Urinary bladder (tissue), 4 donors: ENCODE measurements at places on chromosomes 5 and 9. TPM values are rescaled to one million over a fixed set of nuclear protein-coding genes. Genes with fewer than 3 reads are reported as not detected.

DNA sequence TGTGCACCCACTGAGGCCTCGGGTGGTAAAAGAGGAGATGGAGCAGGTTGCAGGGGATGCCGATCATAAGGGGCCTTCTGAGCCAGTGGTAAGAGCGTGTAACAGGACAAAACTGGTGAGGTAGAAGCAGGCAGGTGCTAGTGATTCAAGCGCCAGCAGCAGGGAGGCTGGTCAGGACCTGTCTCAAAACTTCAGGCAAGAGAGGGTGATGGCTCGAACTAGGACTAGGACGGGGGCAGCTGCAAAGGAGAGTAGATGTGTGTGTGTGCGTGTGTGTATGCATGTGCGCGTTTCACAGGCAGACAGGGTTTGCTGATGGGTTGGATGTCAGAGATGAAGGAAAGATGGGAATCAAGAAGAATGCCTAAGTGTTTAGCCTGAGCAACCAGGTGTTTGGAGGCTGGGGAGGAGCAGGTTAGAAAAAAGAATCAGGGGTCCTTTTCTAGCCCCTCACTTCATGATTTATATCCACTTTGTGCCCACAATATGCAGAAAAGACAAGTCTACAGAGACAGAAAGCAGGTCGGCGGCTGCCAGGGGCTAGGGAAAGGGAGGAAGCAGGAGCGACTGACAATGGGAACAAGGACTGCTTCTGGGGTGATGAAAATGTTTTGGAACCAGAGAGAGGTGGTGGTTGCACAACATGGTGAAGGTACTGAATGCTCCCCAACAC, 15.2 kb downstream of the HRH2 start:
- DNase-seq = no peak

- no peak for DNase-seq
Measured at GRCh38 chr9:89020754-89021153, 29.5 kb downstream of the S1PR3 start.

GRCh38 chr9:135591506-135592330, 30.2 kb downstream of the PAEP start:
- DNase-seq = no peak

- DNase-seq = no peak
Measured at GRCh38 chr5:180289966-180290365, 1.9 kb downstream of the MAPK9 start.

GRCh38 chr5:140182803-140183367, 7.9 kb downstream of the CYSTM1 start:
- no peak for DNase-seq

GRCh38 chr9:127886401-127886972, 9.0 kb upstream of the AK1 start:
- no peak for DNase-seq

DNA sequence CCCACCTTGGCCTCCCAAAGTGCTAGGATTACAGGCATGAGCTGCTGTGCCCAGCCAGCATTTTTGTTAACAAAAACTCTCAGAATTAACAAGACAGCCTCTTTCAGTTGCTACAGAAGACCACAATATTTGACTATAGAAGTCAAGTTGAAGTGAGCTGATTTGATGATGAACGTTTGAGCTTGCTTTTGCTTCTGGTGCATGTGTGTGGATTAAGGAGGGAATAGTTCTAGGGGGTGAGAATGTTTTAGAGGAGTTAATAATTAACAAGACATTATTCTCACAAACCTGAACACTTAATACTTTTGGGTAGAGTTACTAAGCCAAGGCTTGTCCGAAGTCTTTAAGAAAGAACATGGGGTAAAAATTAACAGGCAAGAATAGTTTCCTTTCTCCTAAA, 191.6 kb downstream of the TENT4A start:
- no peak for DNase-seq

- DNase-seq = no peak
Measured at GRCh38 chr5:66713998-66714397, 117.8 kb downstream of the MAST4 start.

DNA sequence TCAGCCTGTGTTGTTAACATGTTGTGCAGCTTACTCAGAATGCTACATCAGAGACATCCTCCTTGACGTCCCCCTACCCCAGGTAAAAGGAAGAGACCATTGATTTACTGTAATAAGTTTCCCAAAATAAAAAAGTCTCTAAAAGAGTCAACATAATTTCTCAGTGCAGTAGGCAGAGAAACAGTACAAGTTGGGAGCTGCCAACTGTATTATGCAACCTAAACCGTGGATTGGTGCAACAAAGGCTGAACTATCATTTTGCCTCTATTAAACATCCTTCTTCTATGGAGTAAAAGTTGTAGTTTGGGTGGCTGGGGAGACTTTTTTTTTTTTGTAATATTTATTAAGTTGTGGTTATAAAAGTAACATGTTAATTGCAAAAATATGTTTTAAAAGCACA, 208.0 kb downstream of the NR3C1 start:
- no peak for DNase-seq

DNA sequence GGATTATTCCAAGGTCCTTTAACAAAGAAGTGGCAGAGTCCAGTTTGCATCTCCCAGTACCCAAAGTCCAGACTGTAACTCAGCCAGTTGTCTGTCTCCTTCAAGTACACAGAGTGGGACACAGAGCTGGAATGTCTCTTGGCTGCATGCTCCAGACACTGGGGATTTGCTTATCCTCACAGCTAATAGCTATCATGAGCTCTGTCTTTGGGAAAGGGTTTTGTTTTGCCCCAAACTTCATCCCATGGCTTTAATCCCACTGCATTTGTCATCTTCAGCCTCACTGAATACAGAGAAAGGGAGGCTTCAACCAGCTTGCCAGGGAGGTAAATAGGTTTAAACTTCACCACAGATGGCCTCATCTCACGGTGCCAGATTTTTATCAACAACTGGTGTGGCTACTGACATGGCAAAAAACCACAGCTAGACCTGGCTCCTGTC, 412.2 kb upstream of the SLC24A2 start:
- no peak for DNase-seq

CACFD1 gene
- 5.9 TPM for total RNA-seq

FBLL1 gene
- total RNA-seq = 2.4 TPM

PCSK5 gene
- 25.4 TPM for total RNA-seq

TLR4 gene
- 24.1 TPM for total RNA-seq

NTRK2 gene
- total RNA-seq = 56.7 TPM

ACOT12 gene
- 0.21 TPM for total RNA-seq

TMEM252 gene
- not detected for total RNA-seq
